ENCODE measurements at places on chromosomes 1 and 21.

DNA sequence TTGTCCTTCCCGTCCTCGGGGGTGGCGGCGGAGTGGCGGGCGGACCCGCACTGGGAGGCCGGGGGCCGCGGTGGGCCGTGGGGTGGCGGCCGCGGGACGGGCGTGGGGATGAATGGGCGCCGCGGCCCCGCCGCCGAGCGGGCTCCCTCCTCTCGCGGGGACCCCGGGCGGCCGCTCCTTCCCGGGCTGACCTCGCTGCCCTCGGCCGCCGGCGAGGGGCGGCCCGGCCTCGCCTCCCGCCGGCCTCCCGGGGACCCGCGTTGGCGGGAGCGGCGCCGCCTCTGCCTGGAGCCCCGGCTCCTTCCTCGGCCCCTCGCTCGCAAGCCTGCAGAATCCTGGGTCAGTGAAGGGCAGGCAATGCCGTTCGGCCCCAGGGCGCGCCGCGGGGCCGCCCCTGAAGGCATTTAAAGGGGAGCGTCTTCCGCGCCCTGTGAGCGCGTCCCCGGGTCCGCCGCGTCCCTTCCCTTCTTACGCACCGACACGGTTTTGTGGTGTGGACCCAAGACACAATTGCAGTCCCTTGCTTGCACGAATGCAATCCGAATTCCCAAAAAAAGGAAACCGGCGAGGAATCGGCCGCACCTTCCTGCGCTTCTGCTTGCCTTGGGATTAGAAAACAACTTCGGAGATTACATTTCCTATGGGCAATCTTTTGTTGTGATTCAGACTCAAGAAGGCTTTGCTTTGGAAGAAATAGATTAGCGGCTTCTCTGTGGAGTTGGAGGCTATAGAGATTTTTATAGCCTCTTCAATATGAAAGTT, 776 bp downstream of the ITSN1 start:
- peak; percentile 5 for DNase-seq

GRCh38 chr21:15063814-15064575, 805 bp downstream of the NRIP1 start:
- DNase-seq, result no peak

GRCh38 chr1:212608392-212608958, at the start of gene ATF3:
Gene ATF3 (plus strand): TSS chr1:212608761. CDS start chr1:212615022, 6,261 bp downstream.
- DNase-seq, result peak; percentile 91

- DNase-seq, result peak; percentile 25
These were observed 3.0 kb upstream of the SDE2 start for GRCh38 chr1:226001963-226002666.

DNA sequence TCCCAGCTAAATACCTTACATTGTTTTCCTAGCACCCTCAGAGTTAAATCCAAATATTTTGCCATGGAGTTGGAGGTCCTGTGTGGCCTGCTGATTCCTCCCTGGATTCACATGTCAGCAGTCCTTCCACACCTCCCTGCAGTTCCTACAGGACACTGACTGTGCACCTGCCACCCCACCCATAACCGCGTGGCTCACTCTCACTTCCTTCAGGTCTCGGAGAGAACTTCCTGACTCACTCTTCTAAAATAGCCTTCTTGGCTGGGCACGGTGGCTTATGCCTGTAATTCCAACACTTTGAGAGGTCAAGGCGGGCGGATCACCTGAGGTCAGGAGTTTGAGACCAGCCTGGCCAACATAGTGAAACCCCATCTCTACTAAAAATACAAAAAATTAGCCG, 8.4 kb upstream of the CAMTA1 start:
- no peak for DNase-seq

DNA sequence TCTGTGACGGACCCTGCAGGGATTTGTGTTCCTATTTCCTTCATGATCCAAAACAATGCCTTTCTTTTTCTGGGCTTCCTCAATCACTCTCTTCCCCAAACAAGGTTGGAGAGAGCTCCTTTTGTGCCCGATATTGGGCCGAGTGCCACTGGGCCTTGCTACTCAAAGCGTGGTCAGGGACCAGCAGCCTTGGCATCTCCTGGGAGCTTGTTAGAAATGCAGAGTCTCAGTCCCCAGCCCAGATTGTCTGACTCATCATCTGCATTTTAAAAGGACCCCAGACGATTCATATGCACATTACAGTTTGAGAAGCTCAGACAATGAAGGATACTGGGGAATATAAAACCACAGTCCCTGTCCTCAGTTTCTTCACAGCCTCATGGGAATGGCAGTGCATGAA, 19.9 kb downstream of the ADORA1 start:
- DNase-seq, result no peak

DNA sequence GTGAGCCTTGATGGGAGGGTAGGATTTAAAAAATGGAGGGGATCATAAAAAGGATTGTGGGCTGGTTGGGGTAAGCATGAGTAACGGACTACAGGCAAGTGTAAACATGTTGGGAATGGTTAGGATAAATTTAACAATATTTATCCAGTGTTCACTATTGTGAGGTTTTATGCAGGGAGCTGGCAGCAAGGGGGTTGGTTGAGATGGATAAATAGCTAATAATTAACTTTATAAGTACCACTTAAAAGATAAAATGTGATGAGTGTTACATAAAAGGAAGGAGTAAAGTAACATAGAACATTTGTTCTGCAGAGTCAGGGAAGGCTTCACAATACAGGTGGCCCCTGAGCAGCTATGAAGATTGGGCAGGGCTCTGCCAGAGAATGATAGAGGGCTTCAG, 109.0 kb downstream of the NGF start:
- no peak for DNase-seq

GRCh38 chr21:29053011-29053553, 20.4 kb downstream of the CCT8 start:
- DNase-seq, result no peak

GRCh38 chr1:202932476-202932875, 5.4 kb upstream of the KLHL12 start:
- no peak for DNase-seq

- DNase-seq, result no peak
These were observed 177.3 kb upstream of the ETV3 start for GRCh38 chr1:157315544-157315943.

- no peak for DNase-seq
These were observed 16.0 kb upstream of the PLEKHG5 start for GRCh38 chr1:6507461-6507911.

DNA sequence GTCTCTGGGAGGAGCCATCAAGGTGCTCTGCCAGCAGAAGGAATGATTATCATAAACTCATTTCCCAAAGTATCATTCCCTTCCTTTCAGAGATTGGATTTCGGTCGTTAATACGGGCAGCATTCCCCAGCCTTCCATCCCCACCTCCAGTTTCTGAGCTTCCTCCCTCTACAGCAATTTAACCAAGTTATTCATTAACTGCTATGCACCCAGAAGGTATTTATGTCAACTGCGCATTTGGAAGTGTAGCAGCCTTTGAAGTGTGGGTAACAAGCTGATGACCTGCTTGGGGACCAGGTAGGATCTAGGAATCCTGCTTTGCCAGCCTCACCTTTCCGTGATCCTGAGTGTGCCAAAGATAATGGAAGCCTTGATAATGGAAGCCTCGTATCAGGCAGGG, 172.4 kb upstream of the IGSF21 start:
- no peak for DNase-seq

DNA sequence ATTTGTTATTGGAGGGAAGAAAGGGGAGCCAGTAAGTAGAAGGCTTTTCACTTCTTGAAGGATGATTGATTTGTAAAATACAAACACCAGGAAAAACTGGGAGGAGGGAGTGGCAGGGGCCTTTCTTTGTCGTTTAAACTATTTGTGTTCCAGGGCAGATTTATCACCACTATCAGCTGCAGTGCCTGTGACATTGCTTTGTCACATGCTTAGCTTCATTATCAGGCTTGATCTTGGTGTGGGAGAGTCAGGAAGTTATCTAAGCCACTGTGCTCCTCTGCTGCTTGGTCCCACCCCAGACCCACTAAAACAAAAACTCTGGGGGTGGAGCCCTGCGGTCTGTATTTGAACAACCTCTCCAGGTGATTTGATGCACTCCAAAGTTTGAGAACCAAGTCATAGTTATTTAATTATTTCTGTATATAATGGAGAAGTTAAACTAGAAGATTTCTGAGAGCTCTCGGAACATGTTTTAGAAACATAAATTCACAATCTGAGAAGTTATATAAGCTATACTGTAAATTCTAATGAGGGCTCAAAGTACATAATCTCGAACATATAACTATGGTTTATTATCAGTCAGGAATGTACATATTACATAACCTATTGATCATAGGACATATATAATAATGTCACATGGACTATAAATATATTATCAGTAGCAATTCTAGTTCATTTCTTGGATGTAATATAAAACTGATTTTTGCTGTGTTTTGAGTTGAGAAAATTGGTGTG, 87.9 kb downstream of the CDC14A start:
- peak; percentile 57 for DNase-seq

DNA sequence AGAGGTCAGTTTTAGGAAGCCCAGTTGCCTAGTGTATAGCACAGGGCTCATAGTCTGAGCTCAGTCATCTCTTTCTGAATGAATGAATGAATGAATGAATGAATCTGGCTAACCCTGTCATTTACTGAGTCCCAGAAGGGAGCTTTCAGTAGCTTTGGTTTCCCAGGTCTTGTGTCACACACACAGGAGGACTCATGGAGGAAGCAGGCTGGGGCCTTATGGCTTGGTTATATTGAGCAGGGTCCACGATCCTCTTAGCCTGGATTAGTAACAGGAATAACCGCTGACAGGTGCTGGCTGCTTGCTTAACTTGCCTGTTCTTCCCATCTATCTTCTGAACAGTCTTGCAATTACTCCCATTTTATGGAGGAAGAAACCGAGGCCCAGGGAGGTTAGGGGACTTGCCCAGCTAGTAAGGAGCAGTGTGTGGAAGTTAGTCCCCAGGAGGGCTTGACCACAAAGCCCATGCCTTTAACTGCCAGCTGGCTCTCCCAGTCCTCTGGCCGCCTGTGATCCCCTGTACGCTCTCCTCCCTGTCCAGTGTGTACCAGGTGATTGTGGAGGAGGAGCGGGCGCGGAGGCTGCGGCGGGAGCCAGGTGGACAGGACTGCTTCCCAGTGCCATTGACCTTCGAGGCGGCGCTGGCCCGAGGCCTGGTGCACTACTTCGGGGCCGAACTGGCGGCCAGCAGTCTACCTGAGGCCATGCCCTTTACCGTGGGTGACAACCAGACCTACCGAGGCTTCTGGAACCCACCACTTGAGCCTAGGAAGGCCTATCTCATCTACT, 46.0 kb downstream of the PTPRU start:
- no peak for DNase-seq

DNA sequence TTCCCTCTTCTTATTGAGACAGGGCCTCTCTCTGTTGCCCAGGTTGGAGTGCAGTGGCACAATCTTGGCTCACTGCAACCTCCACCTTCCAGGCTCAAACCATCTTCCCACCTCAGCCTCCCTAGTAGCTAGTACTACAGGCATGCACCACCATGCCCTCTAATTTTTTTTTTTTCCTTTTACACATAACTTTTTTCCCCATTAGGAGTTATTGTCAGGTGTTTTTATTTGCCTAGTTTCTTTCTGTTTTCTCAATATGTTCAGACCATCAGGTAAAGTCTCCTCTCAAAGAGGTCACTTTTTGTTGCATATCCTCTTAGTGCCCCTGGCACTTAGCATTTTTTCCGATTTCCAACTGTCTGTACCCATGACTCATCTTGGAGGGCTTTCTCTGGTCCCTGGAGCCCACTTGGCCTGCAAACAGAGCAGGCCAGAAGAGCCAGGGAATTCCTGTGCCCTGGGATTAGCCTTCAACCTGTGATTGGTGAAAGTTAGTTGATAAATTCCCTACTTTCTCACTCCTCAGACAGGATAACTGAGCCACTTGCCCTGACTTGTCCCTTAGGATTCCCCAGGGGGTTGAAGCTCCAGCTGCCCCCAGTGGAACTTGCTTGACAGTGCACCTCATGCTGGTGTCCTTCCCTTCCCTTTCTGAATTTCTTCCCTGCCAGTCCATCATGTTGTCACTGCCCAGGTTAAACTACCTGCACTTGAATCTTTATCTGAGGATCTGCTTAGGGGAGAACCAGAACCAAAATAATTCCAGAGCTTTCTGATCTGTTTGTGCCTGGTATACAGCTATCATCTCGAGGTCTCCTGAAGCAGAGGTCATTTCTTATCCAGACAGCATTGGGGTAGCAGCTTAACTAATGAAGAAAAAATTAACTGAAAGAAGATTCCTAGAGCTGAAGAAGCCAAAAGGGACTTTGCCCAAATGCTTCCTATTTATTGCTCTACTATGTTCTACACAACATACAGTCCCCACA, 2.4 kb downstream of the NTPCR start:
- DNase-seq, result no peak

DNA sequence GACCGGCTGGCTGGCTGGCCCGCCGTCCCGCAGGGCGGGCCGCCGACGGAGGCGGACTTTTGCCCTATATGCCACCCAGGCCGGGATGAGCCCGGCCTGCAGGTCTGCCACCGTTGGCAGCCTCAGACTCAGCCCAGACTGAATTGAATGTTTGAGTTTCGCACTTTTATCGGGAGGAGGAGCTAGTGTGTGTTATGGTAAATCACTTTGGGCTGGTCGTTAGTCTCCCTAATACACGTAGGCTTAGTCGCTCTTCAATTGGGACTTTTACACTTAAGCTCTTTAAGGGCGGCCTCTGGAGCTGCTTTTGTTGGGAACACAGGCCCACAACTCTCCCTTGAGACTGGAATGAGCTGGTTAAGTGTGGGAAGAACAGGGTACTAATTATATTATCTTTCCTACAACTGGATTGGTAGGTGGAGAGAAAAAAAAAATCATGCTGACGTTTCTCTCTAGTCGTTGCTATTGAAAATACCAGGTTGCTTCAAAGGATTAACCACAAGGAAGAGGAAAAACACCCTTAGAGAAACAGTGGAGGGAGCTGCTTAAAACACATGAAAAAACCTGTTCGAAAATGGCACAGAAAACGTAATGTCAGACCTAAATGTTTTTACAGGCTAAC, 1.4 kb upstream of the IRF2BP2 start:
- no peak for DNase-seq

GRCh38 chr1:94871031-94871430, 50.9 kb downstream of the SLC44A3 start:
- DNase-seq, result no peak
